T1000 (cell line): ENCODE measurements at places on chromosomes 1 and 21.
A peak's percentile ranks its signal among the peaks of the same experiment; 100 is the strongest.

DNA sequence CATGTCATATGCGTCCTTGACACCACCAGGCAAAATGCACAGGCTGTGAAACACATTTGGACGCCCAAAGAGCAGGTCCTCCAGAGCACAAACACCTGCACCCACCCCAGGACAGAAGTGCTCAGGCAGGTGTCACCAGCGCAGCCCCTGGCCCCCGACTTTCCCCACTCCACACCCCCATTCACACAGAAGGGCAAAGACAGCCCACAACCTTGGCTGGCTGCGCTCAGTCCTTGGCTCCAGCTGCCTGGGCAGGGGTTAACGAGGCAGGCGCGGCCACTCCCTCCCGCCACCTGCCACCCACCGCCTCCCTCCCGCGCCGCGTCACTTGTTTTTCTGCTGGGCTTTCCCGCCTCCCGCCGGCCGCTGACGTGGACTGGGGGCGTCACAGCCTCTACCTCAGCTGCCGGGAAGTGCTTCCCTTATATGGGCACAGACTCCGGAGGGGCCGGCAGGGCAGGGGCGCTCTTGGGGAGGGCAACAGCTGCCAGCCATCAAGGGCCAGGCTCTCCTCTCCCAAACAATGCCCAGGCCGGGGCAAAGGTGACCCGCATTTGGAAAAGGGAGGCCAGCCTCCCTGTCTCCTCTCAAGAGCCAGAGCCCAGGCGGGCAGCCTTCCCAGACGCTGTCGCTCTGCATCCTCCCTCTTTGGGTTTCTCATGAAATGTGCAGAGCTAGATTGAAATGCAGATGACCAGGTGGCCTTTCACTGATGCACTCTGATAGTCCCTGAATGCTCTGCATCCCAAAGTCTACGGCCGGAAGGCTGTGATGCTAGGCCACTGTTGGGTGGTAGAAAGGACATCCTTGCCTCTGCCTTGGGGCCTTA lies 14.8 kb upstream of the BTG2 start:
- DNase-seq: no peak

- DNase-seq: no peak
These were observed 32.1 kb downstream of the URB2 start for GRCh38 chr1:229657993-229658755.

GRCh38 chr1:174258148-174258550 lies 98.8 kb downstream of the RABGAP1L start:
- DNase-seq: no peak

DNA sequence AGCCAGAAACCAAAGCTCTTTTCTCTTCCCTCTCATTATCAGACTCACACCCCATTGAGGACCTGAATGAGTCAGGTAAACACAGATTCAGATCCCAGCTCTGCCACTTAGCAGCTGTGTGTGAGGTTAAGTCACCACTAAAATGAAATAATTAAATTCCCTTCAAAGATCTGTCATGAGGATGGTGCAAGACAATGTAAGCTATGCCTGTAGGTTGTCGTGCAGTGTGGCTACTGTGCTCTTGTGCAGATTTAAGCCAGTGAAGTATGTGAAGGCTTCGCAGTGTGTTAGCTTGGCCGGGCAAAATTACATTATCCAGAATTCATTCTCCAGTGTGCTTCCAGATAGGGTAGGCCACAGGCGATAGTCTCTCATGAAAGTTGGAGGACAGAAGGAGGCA lies 13.6 kb downstream of the UBL4B start:
- no peak for DNase-seq

DNA sequence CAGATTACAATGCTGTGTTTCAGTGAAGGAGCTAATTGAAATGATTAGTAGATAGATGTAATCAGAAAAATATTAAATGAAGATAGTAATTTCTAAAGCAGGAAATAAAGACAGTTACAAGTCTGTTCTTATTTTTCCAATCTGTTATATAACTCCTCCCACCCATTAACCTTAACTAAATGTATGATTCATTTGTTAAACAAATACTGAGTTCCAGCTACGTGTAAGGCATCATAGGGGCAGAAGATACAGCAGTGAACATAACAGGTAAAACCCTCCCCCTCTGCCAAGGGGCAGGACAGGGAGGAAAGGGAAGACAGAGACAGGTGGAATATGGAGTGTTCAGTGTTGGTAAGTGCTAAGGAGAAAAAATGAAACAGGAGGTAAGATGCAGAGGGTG lies at the start of gene FAM177B:
Gene FAM177B, plus strand, starts transcription at position 231 of the 400 bp plus-strand sequence. CDS start 9,344 bp downstream, outside the sequence.
- no peak for DNase-seq

GRCh38 chr1:227793079-227793947 lies 22.2 kb upstream of the PRSS38 start:
- no peak for DNase-seq

GRCh38 chr1:223219846-223220610 lies 77.0 kb upstream of the TLR5 start:
- DNase-seq: no peak

- DNase-seq: no peak
These were observed 3.3 kb downstream of the CLCNKB start for GRCh38 chr1:16046842-16047241.

GRCh38 chr1:91021686-91022517 lies at the start of gene ZNF644:
ZNF644 (minus strand) TSS chr1:91022035; CDS start chr1:90982353, 39,682 bp downstream.
- DNase-seq: peak; percentile 89

- no peak for DNase-seq
These were observed 117.4 kb downstream of the AGBL4 start for GRCh38 chr1:49906365-49906764.

DNA sequence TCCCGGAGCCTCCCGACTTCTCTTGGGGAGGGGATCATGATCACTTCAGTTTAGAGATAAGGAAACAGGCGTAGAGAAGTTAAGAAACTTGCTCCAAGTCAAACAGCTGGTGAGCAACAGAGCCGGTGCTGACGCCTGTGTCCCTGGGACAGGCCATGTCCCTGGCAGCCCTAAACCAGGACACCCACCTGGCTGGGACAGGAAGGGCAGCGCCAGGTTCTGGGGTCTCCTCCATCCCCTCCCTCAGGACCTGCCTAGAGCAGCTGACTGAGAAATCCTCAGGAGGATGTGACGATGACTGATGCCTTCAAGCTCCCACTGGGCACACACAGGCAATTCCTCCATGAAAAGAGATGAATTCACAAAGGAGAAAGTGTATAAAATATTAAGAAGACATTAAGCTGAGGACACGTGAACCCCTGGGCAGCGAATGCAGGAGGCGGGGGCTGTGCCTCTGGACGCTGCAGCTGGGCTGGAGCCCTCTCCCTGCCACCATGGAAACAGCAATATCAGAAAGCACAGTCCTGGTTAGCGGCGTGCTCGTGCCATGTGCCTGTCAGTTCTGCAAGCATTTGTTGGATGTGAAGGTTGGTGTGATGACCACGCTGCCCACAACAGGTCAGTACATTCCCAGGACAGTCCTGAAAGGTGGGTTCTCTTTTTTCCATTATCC lies 40.1 kb upstream of the C1orf174 start:
- DNase-seq: no peak

DNA sequence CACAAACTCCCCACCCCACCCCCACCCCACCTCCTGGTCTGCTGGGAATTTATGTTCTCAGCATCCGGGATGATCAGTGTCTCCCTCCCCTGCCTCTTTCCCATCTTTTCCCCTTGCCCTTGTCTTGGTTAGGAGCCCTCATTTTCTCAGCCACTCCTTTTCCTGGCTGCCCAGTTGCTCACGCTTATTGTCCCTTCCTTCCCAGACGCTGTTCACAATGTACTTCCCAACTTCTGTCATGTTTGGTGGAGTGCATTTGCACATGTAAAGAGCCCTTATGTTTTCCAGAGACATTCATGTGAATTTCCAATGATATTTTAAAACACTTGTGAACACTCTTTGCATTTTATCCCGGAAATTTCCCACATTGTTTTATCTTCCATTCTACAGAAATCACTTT lies 192.1 kb downstream of the RHOU start:
- no peak for DNase-seq

GRCh38 chr1:58251430-58252073 lies 295.0 kb downstream of the OMA1 start:
- DNase-seq: no peak

DNA sequence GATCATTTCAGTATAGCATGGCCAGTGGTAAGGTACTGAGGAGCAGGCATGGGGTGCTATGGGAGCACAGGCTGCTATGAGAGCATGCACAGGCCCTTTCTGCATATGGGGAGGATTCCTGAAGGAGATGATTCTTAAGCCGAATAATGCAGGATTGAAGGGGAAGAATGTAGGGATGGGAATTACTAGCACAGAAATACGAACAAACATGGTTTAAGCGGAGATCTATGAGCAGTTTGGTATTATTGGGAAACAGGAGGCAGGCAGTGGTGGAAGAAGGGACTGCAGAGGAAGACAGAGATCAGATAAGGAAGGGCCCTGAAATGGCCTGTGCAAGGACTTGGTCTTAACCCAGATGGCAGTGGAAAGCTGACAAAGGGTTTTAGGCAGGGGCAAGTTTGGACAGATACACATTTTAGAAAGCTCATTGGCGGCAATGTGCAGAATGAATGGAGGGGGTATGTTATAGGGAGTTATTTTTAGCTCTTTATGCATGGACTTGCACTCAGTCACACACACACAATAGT lies 1.7 kb downstream of the OSCP1 start:
- no peak for DNase-seq

DNA sequence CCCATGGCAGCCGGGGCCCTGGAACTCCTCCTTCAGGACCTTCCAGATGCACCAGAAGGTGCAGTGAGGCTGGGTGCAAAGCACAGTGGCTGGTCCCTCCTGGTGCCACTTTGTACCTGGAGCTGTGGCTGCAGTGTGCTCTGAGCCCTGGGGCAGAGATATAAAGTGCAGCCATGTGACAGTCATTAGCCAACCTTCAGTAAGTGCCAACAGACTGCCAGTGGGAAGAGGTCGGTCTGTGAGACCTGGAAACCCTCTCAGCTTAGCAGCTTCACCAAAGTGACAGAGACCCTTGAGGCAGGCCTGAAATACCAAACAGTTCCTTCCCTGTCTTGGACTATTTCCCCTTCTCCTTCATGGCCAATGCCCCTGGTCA lies 26.7 kb upstream of the NGF start:
- DNase-seq: no peak

GRCh38 chr1:23424293-23425192 lies at the start of gene TCEA3:
TCEA3 (minus strand) TSS chr1:23424748; CDS start chr1:23424633, 115 bp downstream.
- no peak for DNase-seq

- no peak for DNase-seq
These were observed 43.3 kb upstream of the USP25 start for GRCh38 chr21:15686506-15686905.

DNA sequence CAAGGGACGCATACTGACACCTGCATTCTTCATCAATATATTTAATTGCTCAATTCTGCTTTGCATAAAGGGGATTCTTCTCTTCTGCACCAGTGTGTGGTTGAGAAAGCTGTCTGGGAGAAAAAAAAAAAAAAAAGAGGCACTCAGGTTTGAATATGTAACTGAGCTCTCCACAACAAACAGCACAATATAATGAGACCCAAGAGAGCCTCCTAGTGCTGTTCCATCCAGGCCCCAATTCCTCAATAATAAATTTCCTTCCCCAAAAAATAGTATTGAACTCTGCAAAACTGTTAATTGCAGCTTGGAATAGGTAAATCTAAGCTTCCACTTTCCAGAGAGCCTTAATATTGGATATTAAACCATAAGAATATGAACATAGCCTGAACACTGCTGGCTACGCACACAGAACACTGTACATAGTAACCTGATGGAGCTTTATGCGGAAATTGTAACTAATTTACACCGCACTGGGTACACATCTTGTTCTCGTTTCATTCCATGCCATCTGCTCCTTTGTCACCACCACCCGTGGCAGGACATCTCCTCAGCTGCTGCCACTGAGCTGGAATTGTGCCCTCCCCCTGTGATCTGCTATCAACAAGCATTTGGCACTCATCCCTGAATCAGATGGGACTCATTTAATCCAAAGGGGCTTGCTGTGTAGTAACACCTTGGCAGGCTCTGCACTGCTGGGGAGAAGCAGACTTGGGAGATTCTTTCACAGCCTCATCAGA lies 272.0 kb downstream of the HHIPL2 start:
- no peak for DNase-seq

- peak; percentile 83 for DNase-seq
These were observed 83.9 kb upstream of the EDEM3 start for GRCh38 chr1:184838504-184838951.

GRCh38 chr1:201593200-201593921 lies 54.4 kb downstream of the NAV1 start:
- peak; percentile 79 for DNase-seq

DNA sequence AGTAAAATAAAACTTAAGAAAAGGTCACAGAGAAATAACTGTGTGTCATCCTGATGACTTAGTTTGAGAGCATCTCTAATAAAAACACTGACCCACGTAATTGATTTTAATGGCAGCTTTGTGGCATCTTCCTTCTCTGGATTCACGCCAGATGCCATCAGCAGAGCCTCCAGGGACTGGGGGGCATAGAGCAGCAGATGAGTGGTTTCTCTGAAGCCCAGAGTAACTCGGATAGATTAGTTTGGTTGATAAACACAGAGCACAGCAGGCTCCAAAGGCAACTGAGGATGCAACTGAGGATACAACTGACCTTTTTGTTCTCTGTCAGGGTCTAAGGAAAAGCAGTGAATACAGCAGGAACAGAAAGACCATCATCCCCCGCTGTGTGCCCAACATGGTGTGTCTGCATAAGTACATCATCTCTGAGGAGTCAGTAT lies 180.8 kb downstream of the RPS6KC1 start:
- peak; percentile 83 for DNase-seq

GRCh38 chr1:224357626-224358124 lies 996 bp downstream of the CNIH4 start:
- no peak for DNase-seq

GRCh38 chr1:115274467-115274866 lies 63.6 kb downstream of the NGF start:
- DNase-seq: no peak

- DNase-seq: no peak
These were observed 130.1 kb downstream of the ADAMTS1 start for GRCh38 chr21:26715116-26715515.

GRCh38 chr1:23449958-23450357 lies 25.4 kb upstream of the TCEA3 start:
- DNase-seq: no peak

DNA sequence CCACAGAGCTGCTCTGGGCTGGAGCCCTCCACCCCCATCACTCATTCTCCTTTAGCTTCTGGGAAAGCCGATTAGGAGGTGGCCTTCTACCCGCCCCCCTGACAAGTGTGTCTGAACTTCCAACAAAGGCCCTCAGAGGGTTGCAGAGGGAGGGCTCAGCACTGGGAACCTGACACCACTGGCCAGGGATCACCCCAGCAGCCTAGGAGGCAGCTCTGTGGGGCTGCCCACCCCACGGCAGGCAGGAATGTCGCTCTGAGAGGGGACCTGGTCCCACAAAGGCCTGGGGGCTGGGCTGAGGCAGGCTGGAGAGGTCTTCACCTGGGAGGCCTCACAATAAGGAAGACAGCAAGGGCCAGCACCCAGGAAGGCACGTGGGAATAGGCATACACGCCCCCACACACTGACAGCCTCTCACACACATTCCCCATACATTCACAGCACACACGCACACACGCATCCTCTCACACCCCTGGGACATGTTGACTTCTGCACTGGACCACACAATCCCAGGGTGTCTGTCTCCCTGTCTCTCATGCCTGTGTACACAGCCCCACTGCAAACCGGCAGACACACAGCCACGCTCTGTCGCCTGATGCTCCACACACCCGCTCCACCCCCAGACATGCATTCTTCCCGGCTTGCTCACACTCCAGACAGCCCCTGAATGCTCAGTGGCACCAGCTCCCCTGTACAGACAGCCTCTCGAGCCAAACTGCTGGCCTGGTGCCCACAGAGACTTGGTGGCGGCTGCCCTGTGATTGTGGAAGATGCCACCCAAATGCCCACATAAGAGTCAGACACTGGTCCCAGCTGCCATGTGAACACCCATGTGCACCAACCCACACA lies 30.7 kb downstream of the DMBX1 start:
- DNase-seq: peak; percentile 33

GRCh38 chr1:223087291-223088255 lies 55.5 kb downstream of the TLR5 start:
- no peak for DNase-seq
